A549 treated with DMSO at 1 μM for 4 hours (cell line): ENCODE measurements at places on chromosomes 1 and 21. TPM values are rescaled to one million over a fixed set of nuclear protein-coding genes. Genes with fewer than 3 reads are reported as not detected.

KRTAP7-1 gene
- total RNA-seq = not detected in 5 replicates

PRAMEF14 gene
- total RNA-seq = not detected in 5 replicates

TBX15 gene
- total RNA-seq = 0.05 to 0.07 TPM (median 0.07 TPM) in 4 of 5 replicates, not detected in the other

OR2L3 gene
- total RNA-seq = not detected in 5 replicates

ADORA3 gene
- total RNA-seq = not detected in 5 replicates

INKA2 gene
- total RNA-seq = 1.5 to 3.1 TPM (median 1.9 TPM) in 5 replicates

KLF17 gene
- total RNA-seq = 0.18 to 0.64 TPM (median 0.31 TPM) in 5 replicates

MANEAL gene
- total RNA-seq = 24.1 to 27.2 TPM (median 26.6 TPM) in 5 replicates

SPOCD1 gene
- 4.6 to 8.0 TPM (median 5.0 TPM) in 5 replicates for total RNA-seq

CASZ1 gene
- 1.3 to 2.4 TPM (median 2.1 TPM) in 5 replicates for total RNA-seq

SPRR2A gene
- not detected in 5 replicates for total RNA-seq

TPR gene
- 45.7 to 51.6 TPM (median 49.3 TPM) in 5 replicates for total RNA-seq

LCE1A gene
- total RNA-seq = not detected in 5 replicates

FOXD2 gene
- 0.39 to 0.53 TPM (median 0.43 TPM) in 5 replicates for total RNA-seq

EVA1C gene
- total RNA-seq = 36.8 to 45.4 TPM (median 40.4 TPM) in 5 replicates

GPBP1L1 gene
- total RNA-seq = 35.7 to 45.5 TPM (median 41.9 TPM) in 5 replicates

AGO3 gene
- total RNA-seq = 5.2 to 9.3 TPM (median 8.8 TPM) in 5 replicates

LCE6A gene
- total RNA-seq = not detected in 5 replicates

CATSPERE gene
- total RNA-seq = 0.05 to 0.23 TPM (median 0.09 TPM) in 4 of 5 replicates, not detected in the other

UFC1 gene
- total RNA-seq = 87.3 to 130 TPM (median 91.1 TPM) in 5 replicates

FRRS1 gene
- total RNA-seq = 2.2 to 2.5 TPM (median 2.4 TPM) in 5 replicates

TRIM33 gene
- total RNA-seq = 10.7 to 16.9 TPM (median 15.2 TPM) in 5 replicates

IFI44L gene
- total RNA-seq = 0.02 to 0.09 TPM (median 0.02 TPM) in 3 of 5 replicates, not detected in the others

SPRR4 gene
- total RNA-seq = not detected in 5 replicates

KRTAP10-6 gene
- not detected in 5 replicates for total RNA-seq

OR10J1 gene
- total RNA-seq = not detected in 5 replicates

ERVH48-1 gene
- total RNA-seq = not detected in 5 replicates

NTNG1 gene
- not detected in 5 replicates for total RNA-seq

NID1 gene
- 5.2 to 8.9 TPM (median 8.2 TPM) in 5 replicates for total RNA-seq

CRNN gene
- not detected in 5 replicates for total RNA-seq

EFCAB7 gene
- 2.3 to 4.2 TPM (median 3.4 TPM) in 5 replicates for total RNA-seq

MROH7 gene
- not detected in 5 replicates for total RNA-seq

PROX1 gene
- 0.05 to 0.46 TPM (median 0.06 TPM) in 4 of 5 replicates, not detected in the other for total RNA-seq

AXDND1 gene
- 0.24 to 0.71 TPM (median 0.43 TPM) in 5 replicates for total RNA-seq

A3GALT2 gene
- total RNA-seq = not detected in 5 replicates

VHLL gene
- not detected in 5 replicates for total RNA-seq
